Naive B cell (primary cell): ENCODE measurements at places on chromosomes 6 and 20.
A peak's percentile ranks its signal among the peaks of the same experiment; 100 is the strongest.

DNA sequence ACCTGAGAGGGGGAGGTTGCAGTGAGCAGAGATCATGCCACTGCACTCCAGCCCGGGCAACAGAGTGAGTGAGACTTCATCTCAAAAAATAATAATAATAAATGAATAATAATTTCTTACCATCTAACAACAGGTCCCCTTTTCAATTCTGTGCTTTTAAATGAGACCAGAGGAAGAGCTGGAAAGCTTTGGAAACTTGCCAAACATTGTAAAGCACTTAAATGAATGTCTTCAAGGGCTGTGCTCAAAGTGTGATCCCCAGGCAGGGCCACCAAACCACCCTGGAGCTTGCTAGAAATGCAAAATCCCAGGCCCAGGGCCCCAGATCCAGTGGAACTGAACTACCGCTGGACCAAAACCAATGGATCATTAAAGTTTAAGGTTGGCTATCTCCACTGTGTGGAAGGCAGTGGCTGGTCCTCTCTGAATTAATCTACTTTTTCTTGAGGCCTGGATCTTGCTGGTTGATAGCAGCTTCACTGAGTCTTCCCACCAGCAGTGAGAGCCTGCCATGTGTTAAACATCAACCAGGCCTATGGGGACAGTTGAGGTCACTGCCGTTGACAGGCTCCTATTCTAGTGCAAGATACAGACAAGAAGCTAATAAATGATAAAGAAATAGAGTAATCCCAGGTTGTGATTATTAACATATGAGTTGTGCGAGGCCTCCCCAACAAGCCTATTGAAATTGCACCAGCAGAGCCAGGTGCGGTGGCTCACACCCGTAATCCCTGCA lies 23.7 kb upstream of the TFAP2C start:
- no peak for DNase-seq

- no peak for DNase-seq
These were observed 117.1 kb upstream of the NRN1 start for GRCh38 chr6:6123803-6124202.

- no peak for DNase-seq
These were observed 19.4 kb downstream of the RAMACL start for GRCh38 chr6:166567107-166567506.

DNA sequence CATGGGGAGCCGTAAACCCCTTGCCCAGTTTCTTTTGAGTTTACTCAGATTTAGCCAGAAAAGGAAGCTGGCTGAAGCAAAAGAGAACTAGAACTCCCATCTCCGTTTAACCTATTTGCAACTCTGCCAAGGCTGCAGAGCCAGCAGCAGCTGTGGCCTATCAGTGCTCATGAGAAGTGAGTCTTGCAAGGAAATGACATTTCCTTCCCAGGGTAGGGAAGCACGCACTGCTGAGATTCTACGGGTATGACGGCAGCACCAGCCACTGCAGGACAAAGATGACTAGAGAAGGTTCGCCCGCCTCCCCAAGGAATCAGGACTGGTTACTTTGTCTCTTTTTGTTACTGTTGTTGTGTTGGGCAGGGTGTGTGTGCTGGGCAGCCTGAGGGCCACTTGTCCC lies 47.6 kb downstream of the PPP1R3G start:
- DNase-seq, result peak; percentile 41

DNA sequence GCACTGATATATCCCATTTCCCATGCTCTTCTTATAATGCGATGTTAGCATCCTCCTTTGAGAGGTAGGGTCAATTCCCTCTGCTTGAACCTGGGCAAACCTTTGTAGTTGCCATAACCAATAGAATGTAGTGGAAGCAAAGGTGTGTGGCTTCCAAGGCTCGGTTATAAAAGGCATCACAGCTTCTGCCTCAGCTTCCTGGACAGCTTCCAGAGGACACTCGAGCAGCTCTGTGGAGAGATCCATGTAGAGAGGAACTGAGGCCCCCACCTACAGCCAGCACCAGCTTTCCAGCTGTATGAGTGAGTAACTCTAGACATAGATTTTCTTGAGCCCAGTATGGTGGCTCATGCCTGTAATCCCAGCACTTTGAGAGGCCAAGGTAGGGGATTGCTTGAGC lies 36.7 kb downstream of the FGD2 start:
- DNase-seq, result no peak

- no peak for DNase-seq
These were observed 839 bp upstream of the HRH3 start for GRCh38 chr20:62220666-62221568.

DNA sequence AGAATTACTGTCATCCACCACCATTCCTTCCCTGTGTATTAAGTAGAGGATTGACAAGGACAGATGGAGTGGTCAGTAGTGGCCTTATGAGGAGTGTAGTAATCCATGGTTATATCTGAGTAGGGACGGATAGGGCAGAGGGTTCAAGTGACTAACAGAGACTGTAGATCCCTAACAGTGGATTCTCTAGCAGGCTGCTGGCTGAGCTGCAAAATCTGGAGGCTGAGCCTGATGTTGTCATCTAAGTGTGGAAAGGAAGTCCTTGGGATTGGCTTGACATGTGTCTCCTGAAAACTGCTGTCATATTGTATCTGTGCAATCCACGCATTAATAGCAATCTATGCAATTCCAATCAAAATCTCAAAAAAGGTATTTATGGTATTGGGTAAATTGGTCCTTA lies 94.2 kb downstream of the WASF1 start:
- DNase-seq, result no peak

DNA sequence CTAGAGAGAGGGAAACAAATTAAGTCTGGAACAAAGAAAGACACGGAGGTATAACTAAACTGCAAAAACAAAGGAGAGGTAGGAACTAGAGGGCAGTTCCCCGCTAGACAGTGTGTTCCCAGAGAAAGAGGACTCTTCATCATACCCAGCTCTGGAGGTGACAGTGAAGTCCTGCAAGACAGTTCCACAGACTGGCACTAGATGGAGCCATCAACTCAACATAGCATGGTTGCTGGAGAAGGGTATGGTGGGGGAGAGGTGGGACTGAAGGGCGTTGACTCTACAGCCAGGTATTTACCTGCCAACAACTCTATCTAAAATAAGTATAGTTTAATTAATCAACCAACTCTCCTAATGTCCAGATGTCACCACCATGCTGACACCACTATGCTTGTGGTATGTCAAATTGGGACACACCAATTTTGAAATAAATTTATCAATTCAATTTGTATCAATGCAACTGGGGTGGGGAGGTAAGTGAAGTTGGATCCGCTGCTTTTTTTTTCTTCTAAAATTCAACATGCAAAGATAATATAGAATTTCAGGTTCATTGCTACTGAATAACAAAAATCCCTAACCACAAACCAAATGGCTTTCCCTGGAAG lies 9.7 kb downstream of the BACH2 start:
- peak; percentile 63 for DNase-seq

- peak; percentile 35 for DNase-seq
These were observed 77.7 kb upstream of the OLIG3 start for GRCh38 chr6:137571854-137572253.

DNA sequence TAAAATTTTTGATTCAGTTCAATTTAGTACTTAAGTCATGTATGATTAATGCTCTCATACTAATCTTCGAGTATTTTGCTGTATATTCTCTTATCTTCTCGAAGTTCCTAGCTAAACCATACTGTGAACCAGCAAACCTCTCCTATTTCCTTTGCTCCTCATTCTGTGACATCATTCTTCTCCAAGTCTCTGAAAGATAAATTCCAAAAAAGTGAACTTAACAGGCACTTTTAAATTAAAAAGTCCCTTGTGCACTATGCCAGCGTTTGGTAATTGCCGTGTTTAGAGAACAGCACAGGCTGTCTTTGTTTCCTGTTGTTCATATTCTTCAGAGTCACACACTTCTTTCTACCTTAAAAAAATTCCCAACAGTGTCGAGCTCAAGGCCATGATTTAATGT lies 188.4 kb upstream of the PHACTR1 start:
- no peak for DNase-seq

- no peak for DNase-seq
These were observed 718.7 kb upstream of the ADGRB3 start for GRCh38 chr6:67916399-67916798.

GRCh38 chr6:30554962-30555815 lies 1.1 kb downstream of the GNL1 start:
- no peak for DNase-seq

- no peak for DNase-seq
These were observed 19.9 kb upstream of the MYT1 start for GRCh38 chr20:64144144-64144912.

DNA sequence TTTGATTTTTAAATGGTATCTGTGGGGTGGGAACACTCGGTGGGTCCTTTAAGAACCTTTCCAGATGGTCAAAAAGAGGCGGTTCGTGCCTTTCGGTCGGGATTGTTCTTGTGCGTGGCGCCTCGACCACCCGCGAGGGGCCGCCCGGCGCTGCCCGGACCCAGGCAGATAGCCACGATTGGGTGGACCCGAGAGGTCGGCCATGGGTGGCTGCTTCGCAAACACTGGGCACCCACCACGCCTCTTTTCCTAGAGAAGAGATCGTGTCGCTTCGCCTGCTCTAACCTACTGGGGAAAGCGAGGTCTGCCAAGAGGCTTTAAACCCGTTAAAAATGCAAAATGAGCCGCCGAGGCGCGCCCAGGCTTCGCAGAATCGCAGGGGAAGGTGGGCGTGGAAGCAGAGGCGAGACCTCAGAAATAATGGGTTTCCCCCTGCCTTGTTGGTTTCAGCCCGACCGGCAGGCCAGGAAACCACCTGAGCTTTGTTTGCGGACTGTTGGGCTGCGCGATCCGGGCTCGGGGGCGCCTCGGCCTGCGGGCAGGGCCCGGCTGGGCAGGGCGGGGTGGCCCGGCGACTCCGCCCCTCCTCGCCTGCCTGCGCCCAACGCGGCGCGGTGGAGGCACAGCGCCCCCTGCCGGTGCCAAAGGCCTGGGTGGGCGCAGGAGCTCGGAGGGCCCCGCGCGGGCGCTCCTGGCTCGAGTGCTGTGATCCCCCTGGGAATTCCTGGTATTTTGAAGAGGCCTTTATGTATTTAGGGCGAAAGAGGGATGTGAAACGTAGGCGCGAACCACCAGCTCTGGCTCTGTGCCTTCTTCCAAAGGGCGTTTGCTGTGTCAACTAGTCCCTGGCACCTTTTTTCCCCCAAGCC lies 1.6 kb downstream of the MARCKS start:
- DNase-seq, result peak; percentile 98

DNA sequence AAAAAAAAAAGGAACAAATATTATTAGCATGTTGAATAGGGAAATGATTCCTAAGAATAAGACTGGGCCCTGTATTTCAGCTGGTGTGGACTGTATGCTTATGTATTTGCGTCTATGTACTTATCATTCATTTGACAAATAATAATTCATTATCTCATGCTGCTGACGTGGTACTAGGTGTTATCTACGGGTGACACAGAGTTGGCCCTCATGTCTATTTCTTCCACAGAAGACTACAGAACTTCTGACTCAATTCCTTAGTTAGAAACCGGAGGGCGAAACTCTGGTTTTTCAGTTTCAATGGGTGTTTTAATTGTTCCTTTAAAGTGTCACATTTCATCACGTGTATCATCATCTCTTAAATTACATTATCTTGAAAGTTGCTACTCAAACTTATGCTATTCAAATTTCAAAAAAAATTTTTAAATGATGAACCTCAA lies 305.9 kb downstream of the CLIC5 start:
- DNase-seq, result no peak

DNA sequence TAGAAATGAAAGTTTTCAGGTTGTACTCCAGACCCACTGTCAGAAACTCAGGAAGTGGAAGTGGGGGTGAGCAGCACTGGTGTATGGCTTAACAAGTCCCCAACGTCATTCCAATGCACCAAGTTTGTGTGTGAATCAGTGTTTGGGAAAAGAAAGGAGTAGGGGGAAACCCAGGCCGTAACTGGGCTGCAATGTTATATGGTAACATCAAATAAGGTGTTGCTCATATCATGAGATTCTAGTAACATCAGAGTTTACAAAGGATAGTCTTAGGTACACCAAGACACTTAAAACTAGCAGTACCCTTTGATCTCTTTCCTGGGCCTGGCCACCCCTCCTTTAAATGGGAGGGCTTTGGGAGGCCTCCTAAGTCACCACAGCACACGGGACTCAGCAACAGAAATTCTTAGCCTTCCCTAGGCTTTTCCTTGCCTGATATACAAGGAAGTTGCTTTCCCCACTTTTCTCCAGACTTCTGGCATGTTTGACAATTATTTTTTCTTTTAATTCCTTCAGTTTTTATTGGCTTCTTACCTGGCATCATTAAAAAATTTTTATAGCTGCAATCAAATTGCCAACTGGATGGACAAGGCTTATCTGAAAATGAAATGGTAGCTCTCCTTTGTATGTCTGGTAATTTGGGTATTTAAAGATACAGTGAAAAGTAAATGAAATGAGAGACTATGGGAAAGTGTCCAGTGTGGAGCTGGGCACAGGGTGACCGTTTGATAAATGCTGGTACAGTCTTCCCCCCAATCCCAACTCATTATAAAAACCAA lies 15.1 kb downstream of the E2F3 start:
- no peak for DNase-seq

DNA sequence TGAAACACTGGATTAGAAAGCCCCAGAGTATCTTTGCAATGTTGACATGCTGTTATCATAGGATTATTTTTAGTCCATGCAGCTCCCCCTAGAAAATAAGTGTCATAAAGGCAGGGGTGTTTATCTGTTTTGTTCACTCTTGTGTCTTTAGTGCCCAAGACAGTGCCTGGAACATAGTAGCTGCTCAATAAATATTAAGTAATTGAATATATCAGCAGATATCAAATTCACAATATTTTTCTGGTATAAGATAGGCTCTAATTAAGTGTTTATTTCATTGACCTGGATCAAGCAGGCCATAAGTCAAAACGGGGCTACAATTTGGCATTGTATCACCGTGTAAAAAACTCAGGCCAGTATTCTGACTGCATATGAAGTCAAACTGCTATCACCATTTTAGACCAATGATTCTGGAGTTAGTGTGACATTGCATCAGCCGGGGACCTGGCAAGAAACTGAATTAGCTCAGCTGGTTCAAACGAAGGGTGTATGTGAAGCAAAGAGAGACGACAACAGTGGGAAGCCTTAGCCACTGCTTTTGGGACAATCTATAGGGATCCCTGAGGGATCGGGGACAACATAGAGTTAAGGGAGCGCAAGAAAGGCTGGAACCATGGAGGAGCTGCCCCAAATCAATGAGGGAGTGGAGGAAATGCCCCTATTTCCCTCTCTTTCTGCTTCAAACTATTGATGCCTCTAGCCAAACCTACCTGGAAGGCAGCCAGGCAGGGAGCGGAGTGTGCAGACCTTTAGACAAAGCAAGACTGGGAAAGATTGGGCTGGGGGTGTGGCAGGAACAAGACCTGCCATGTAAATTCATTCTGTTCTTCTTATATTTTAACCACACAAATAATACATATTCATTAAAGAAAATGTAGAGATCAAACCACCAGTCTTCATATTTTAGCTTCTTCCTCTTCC lies 112.2 kb downstream of the PLEKHG1 start:
- no peak for DNase-seq

GRCh38 chr20:61056627-61057442 lies 195.2 kb upstream of the CDH4 start:
- no peak for DNase-seq

- DNase-seq, result peak; percentile 60
These were observed 202.8 kb downstream of the DLL1 start for GRCh38 chr6:170087941-170088581.

GRCh38 chr6:14763616-14764015 lies 482.3 kb upstream of the JARID2 start:
- DNase-seq, result no peak
